ENCODE measurements at places on chromosomes 4 and X.

GRCh38 chr4:116530048-116530447 is 555.3 kb downstream of the TRAM1L1 start:
- no peak for DNase-seq

GRCh38 chr4:181662383-181662782 is 580.8 kb upstream of the TENM3 start:
- DNase-seq = no peak

GRCh38 chr4:139768366-139768765 is 102.7 kb downstream of the MGST2 start:
- no peak for DNase-seq

DNA sequence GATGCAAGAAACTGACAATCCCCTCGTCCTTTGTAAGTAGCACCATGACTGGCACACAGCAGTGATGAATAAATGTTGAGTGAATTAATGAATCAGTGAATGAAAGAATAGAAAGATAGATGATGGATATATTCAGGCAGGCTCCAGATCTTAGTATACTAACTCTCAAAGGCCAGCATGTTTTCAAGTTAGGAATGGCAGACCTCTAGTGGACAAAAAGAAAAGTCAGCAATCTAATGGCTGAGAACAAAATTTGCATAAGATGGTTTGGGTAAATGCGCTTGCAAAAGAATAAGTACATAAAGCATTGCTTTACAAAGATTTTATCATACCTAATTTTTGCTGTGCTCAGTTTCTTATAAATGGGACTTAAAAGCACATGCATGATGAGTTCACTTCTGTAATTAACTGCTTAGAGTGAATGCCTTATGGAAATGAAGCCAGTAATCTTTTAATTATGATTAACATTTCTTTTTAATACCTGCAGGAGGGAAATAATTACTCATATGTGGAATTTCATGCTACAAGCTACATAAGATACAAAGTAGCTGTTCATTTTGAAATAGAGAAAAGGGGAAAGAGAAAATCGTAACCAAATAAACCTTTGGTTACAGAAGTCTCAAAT is 126.9 kb upstream of the GPRIN3 start:
- DNase-seq = peak; percentile 33

GRCh38 chrX:152895724-152896420 is 2.0 kb upstream of the ZNF185 start:
- DNase-seq = no peak

- DNase-seq = no peak
These were observed 18.7 kb downstream of the LNX1 start for GRCh38 chr4:53572600-53572994.

DNA sequence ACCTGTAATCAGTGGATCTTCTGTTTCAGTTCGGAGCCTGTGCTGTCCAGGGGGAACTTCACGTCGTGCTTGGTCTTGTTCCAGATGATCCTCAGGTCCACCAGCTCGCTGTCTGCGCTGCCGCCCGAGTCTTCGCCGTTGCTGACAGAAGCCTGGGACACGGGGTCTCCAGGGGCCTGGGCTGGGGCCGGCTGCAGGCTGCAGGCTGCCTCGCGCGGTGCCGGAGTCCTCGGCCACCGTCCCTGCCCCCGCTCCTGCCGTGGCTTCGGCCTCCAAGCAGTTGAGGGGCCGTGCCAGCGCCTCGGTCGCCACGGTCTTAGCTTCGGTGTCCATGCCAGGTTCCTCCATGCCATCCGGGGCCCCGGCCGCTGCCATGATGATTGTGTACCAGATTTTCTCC is 37.3 kb upstream of the CCNI start:
- no peak for DNase-seq

GRCh38 chr4:6023731-6024130 is 5.5 kb upstream of the C4orf50 start:
- DNase-seq = no peak

DNA sequence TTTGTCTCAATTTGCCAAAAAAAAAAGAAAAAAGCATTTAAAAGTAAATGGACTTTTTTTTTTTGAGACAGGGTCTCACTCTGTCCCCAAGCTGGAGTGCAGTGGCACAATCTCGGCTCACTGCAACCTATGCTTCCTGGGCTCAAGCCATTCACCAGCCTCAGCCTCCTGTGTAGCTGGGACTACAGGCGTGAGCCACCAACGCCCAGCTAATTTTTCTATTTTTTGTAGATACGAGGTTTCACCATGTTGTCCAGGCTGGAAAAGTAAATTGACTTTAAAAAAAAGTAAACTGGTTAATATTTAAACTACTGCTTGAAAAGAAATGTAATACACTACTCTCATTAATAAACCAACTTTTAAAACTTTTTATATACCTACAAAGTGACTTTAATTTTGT is 5.9 kb downstream of the AIFM1 start:
- DNase-seq = no peak

DNA sequence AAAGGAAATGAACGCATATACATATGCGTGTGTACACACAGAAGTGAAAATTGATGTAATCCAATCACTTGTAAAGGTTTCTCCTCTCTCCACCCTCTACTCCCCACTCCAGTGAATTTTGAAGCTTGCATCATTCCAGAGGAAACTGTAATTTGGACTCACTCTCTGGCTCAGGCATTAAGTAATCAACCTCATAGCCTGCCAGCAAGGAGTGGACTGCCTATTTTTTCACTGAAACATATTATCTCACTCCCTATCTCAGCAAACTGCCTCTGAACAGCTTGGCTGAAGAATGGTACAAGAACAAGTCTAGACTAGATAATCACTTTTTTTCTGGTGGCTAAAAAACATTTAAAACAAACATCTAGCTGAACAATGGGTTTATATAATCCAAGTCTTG is 124.2 kb downstream of the C4orf51 start:
- DNase-seq = no peak

GRCh38 chr4:137644201-137644600 is 111.9 kb upstream of the PCDH18 start:
- no peak for DNase-seq

- DNase-seq = no peak
These were observed 7.6 kb downstream of the ZIC3 start for GRCh38 chrX:137573324-137574101.

GRCh38 chr4:150116506-150116905 is 38.3 kb downstream of the DCLK2 start:
- DNase-seq = no peak

- no peak for DNase-seq
These were observed 1.5 kb upstream of the GDPD2 start for GRCh38 chrX:70421618-70422017.

DNA sequence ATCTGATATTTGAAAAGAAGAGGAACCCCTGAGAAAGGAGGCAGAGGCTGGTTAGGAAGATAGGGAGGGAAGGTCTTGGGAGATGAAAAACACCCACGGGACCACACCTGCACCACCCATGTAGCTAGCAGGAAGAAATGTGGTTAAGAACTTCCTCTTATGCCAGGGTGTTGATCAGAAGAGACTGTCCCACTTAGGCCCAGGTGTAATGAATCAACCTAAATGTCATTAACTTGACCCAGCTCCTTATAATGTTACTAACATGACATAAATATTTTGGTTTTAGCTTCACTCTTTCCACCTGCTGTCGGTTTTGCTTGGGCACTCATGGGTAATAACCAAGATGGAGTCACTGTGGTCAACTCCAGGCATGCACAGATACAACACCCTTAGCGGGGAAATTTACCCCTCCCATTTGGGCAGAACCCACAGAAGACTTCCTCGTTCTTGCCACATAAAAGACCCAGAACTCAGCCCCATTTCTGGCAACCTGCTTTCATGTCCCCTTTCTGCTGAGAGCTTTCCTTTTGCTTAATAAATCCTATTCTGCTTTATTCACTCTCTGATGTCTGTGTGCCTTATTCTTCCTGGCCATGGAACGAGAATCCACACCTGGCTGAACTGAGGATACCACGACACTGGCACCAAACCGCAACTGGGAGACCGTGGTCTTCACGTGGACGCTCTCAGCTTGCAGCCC is 46.8 kb downstream of the ZNF141 start:
- DNase-seq = no peak

- DNase-seq = peak; percentile 97
These were observed 80.9 kb downstream of the NKX6-1 start for GRCh38 chr4:84417997-84418709.

All from NCI-H748 treated with DMSO at 0.1 percent for 48 hours (cell line).